Suprapubic skin (tissue), 4 donors: ENCODE measurements at places on chromosomes 2 and 18.

DNA sequence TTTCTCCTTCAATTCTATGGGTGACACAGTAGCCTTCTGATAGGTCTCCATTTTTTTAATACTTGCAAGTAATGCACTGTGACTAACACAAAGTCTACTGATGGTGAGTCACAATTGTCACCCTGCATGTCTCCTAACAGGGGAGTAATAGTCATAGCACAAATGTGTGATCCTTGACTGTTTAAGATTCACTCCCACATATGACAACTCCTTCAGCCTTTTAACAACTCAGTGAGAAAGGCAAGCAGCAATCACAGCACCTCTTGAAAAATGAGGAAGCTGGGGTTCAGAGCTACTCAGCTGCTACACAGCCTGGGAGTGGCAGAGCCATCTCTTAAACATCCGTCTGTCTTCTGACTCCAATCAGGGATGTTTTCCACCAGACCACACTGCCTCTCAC lies 63.8 kb downstream of the EHD3 start:
- no peak for DNase-seq

- DNase-seq = no peak
These were observed 480.5 kb downstream of the TRIB2 start for GRCh38 chr2:13197248-13197647.

- DNase-seq = no peak
These were observed 27.4 kb downstream of the USP34 start for GRCh38 chr2:61443342-61444041.

DNA sequence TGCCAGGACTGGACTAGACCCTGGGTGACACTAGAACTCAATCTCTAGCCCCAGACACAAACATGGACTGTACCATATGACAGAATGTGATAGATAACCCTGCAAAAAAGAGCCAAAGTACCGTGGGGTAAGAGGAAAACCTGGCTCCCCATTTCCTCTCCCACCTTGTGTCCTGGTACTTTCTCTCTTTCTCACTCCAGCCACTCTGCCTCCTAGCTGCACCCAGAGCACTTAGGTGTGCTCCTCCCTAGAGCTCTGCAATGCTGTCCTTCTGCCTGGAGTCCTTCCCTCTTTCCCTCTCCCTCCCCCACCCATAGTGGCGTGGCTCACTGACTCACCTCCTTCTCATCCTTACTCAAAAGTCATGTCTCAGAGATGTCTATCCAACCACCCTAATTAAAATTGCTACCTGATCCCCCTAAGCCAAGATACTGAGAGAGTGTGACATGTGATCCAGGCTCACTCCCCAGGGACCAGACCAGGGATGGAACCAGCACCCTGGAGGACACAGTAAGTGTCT lies 171.3 kb downstream of the LOXHD1 start:
- no peak for DNase-seq

GRCh38 chr2:102357937-102358336 lies 2.3 kb downstream of the IL18R1 start:
- no peak for DNase-seq

DNA sequence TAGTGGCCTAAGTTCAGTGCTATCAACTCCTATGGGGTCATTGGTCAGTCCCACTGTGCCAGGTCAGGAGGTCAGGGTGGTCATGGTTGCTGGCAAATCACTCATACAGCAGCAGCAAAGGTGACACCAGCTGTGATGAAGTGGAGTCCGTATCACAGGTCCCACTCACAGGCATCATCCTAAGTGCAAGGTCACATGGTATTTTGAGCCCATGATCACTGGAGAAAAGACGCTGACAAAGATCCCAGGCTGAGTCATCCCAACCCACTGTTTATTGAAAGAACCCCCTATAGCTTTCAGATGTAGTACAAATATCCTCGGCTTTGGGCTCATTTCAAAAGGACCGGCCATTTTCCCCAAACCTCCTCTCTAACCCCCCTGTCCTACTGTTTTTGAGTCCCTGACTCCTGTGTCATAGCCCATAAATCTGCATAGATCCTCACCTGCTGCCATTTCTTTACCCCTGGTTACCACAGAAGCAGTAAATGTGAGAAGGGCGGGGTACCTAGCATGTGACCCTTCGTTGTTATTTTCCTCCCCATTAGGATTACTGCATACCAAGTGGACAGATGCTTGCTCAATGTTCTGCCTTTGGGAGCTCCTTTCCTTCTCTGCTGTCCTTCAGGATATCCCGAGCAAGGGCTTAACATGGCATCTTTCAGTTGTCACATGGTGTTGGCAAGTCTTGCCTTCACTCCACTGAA lies 107.7 kb downstream of the COL6A3 start:
- DNase-seq = no peak

- no peak for DNase-seq
These were observed 44.9 kb downstream of the PTPN2 start for GRCh38 chr18:12839057-12839525.

GRCh38 chr2:38966006-38966405 lies 76.3 kb downstream of the ARHGEF33 start:
- no peak for DNase-seq

- no peak for DNase-seq
These were observed 6.8 kb downstream of the ASXL3 start for GRCh38 chr18:33584548-33585430.

DNA sequence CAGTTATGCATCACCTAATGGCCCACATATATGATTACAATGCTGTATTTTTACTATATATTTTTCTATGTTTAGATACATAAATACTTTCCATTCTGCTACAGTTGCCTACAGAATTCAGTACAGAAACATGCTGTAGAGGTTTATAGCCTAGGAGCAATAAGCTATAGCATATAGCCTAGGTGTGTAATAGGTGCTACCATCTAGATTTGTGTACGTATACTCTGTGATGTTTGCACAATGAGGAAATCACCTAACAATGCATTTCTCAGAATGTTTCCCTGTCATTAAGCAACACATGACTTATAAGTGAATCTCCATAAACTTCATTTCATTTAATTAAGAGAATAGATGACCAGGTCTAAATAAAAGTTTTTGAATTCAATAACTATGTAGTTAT lies 43.5 kb downstream of the SLC38A11 start:
- no peak for DNase-seq

- no peak for DNase-seq
These were observed 1.2 kb upstream of the BARD1 start for GRCh38 chr2:214810671-214811070.

GRCh38 chr18:35780937-35781336 lies 191.5 kb upstream of the RMP24 start:
- DNase-seq = no peak

DNA sequence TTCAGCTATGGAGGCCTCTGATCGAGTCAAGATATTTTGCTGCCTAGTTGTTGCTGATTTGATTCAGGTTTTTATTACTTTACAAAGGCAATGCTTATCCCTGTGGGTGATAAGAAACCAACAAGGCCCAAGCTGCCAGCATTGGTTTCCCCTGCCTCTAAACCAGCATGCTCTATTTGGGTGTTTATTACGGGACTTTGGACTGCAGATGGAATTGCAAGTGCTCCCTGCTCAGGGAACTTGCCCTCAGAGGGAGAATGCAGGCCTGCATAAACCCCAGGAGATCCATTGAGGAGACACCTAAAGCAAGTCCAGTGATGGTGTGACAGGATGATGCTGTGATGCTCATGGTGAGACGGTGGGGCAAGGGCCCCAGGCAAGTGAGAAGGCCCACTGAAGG lies 172.1 kb downstream of the VAPA start:
- no peak for DNase-seq

GRCh38 chr2:157150747-157151146 lies 106.8 kb upstream of the GALNT5 start:
- no peak for DNase-seq

DNA sequence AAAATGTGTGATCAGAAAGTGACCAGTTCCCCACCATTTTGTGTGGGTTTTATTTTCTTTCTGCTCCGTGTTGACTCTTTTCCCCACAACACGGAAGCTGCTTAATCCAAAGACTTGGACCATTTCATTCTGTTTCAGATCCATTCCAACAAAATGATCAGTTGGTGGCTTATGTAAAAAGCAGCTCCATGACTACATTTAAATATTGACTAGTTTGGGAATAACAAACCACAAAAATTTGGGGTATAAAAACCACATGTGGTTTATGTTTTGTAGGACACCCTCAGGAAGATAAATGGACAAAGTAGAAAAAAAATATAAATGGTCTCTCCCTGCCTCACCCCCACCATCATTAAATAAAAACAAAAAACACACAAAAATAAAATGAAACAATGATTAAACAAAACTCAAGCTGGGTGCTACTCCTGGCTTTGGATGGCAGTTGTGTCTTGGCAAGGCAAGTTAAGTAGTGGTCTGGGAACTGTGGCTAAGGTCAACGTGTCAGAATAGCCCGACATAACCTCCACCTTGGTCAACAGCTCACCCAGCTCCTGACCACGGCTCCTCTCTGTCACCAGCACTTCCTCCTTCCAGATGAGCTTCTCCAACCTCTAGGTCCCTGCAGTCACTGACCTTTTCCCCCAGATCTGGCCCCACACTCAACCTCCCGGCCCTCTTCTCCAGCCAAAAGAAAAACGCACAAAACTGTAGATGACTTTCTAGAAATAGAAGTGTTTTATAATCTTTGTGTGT lies 12.8 kb upstream of the WIPF1 start:
- DNase-seq = no peak

GRCh38 chr2:201070948-201071478 lies 458 bp downstream of the HYCC2 start:
- no peak for DNase-seq

GRCh38 chr2:226077841-226078240 lies 678.3 kb downstream of the NYAP2 start:
- DNase-seq = no peak

DNA sequence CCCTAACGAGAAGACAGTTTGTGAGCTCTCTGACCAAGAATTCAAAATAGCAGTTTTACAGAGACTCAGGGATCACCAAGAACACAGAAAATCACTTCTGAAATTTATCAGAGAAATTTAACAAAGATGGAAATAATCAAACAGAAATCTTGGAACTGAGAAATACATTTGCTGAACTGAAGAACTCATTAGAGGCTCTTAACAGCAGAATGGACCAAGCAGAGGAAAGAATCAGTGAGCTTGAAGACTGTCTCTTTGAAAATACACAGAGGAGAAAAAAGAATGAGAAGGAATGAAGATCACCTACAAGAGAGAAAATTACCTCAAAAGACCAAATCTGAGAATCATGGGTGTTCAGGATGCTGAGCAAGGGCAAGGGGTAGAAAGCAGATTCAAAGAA lies 29.7 kb downstream of the ASB1 start:
- no peak for DNase-seq

DNA sequence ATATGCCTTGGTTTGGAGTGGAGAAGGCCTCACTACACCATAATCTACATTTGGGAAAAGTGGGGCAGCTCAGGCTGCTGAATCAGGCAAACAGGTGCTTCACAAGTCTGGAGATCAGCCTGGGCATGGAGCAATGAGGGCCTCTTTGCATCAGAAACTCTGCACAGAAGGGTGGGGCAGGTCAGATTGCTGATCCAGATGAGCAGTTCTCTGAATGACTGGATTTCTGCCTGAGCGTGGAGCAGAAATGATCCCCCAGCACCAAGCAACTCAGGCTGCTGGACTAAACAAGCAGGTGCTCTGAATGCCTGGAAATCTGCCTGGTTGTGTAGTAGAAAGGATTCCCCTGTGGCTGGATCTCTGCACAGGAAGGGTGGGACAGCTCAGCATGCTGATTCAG lies 605.3 kb upstream of the ZNF804A start:
- DNase-seq = no peak
